ENCODE measurements at places on chromosomes 7 and 10. TPM values are rescaled to one million over a fixed set of nuclear protein-coding genes. Genes with fewer than 3 reads are reported as not detected.

GRCh38 chr7:7408001-7408770 is 127.5 kb downstream of the COL28A1 start:
- H3K36me3 ChIP-seq, result no peaks in the 10 kb centered on the region
- no peak overlapping the region for H3K4me3 ChIP-seq
- H3K27me3 ChIP-seq, result no peaks in the 10 kb centered on the region
- no peaks in the 10 kb centered on the region for H3K4me1 ChIP-seq

DNA sequence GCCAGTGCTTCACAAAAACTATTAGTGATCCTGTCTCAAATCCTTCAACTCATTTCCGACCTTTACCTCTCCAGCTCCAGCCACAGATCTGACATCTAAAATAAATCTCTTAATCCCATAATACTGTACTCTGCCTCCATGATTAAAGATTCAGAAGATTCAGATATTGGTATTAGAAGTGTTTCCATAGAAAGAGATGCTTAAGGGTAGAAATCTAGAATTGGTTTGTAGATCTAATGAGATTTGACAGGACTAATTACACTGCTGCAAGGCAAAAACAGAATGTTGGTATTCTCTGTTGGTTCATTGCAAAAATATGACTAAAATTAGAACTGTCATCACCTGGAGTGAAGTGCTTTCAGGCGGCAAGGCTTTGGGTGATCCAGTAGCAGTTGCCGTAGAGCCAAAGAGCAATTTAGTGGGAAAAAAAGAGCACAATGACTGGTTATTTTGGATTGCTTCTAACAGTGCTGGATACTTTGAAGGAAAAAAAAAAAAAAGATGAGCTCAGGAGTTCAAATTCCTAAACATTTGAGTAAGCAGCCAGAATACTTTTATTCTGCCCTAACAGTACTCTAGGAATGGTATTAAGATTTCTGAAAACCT is 940.1 kb upstream of the SORCS1 start:
- H3K27ac ChIP-seq, result no peak overlapping the region
- H3K4me1 ChIP-seq, result peaks cover 7% of the 10 kb centered on the region
- H3K27me3 ChIP-seq, result no peaks in the 10 kb centered on the region
- H3K36me3 ChIP-seq, result no peaks in the 10 kb centered on the region
- no peak overlapping the region for H3K4me3 ChIP-seq
- DNase-seq, result peak; percentile 76

Gene IDI2
- not detected for total RNA-seq

GRCh38 chr10:24953675-24954074 is 1.3 kb upstream of the PRTFDC1 start:
- no peaks in the 10 kb centered on the region for H3K27me3 ChIP-seq
- DNase-seq, result peak; percentile 76
- peak overlapping the region; percentile 69 for H3K4me3 ChIP-seq

DNA sequence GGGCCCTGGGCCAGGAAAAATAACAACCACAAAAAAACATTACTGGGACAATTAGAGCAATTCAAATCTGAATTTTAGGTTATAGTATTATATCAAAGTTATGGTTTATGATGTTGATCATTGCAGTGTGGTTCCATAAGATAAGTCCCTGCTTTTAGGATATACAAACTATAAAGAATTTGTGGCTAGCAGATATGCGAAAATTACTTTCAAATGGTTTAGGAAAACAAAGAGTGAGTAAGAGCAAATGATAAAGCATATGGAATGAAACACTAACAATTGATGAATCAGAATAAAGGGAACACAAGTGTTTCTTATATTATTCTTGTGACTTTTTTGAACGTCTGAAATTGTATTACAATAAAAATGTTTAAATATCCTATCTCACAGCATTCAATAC is 64.4 kb upstream of the HECTD2 start:
- H3K4me1 ChIP-seq, result peaks cover 47% of the 10 kb centered on the region
- H3K4me3 ChIP-seq, result no peak overlapping the region
- peak; percentile 53 for DNase-seq
- H3K27ac ChIP-seq, result no peak overlapping the region
- no peaks in the 10 kb centered on the region for H3K36me3 ChIP-seq

DNA sequence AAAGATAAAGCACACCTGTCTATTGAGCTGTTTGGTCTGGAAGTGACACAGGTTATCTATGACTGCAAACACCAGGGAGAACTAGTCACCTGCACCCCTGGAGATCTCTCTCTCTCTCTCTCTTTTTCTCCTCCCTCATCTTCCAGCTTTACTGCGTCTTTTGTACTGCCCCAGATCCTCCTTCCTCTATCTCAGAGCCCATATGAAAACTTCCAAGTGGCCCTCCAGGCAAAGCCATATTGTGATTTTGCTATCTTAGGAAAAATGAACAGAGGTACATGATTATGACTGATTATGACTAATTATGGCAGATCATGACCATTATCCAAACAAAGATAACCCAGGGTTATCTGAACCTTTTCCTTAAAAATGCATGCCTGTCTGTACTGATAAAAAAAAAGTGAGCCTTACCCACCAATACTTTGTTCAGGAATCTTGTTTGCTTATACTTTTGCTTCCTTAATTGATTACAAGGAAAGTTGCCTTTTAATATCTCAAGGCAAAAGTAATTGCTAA is 12.6 kb upstream of the EPHB6 start:
- no peak overlapping the region for H3K4me3 ChIP-seq
- no peak overlapping the region for H3K27ac ChIP-seq
- no peaks in the 10 kb centered on the region for H3K36me3 ChIP-seq
- no peaks in the 10 kb centered on the region for H3K4me1 ChIP-seq
- no peak for DNase-seq

- no peaks in the 10 kb centered on the region for H3K27me3 ChIP-seq
- H3K4me1 ChIP-seq, result peaks cover 66% of the 10 kb centered on the region
- DNase-seq, result peak; percentile 57
- no peaks in the 10 kb centered on the region for H3K36me3 ChIP-seq
- H3K4me3 ChIP-seq, result no peak overlapping the region
- 0 out of 2 replicates have a peak overlapping the region, but pooled peaks have one; percentile 3 for H3K27ac ChIP-seq
Observed at GRCh38 chr7:41994746-41995110, 242.3 kb downstream of the GLI3 start.

- no peaks in the 10 kb centered on the region for H3K36me3 ChIP-seq
- no peak overlapping the region for H3K4me3 ChIP-seq
- no peak for DNase-seq
- H3K27me3 ChIP-seq, result no peaks in the 10 kb centered on the region
Observed at GRCh38 chr7:135448753-135449152, 61.1 kb downstream of the CNOT4 start.

Gene GFRA1
- 5.0 TPM for total RNA-seq

DNA sequence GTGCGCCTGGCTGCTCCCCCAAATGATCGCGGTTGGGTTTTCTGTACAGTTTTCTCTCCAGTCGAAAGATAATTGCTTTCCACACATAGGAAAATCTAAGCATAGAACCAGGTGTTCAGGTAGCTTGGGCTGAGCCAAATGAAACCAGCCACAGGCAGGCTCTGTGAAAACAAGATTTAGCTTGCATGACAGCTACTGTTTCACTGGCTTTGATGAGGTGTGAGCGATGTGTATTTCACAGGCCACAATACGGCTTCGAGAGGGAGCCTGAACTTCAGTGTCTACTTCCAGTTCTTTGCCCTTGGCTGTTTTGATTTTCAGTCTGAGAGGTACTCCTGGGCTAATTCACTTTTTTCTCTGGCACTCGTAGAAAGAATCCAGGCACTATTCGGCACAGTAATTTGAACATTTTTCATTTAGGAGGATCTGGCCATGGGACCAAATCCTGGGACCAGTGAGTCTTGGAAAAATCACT is 110.5 kb downstream of the JCAD start:
- no peaks in the 10 kb centered on the region for H3K27me3 ChIP-seq
- peak; percentile 67 for DNase-seq
- no peaks in the 10 kb centered on the region for H3K36me3 ChIP-seq

DNA sequence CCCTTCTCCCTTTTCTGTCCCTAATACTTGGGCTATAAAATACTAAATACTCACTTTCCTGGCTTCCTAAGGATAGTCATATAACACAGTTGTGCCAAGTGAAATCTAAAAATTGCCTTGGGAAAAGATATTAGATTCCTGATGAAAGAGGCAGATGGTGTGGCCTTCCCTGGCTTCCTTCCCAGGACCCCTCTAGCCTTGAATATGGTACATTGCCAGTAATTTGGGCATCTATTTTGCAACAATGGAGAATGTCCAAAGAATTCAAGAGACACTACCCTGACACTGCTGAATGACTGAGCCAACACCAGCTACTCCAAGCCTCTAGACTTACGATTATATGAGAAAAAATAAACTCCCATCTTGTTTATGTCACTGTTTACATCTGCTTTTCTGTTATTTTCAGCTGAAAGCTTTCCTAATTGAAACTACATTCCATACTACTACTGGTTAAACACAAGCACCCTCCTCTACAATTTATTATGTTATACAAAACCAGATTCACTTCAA is 17.9 kb downstream of the COPG2 start:
- peaks cover 8% of the 10 kb centered on the region for H3K36me3 ChIP-seq
- H3K27me3 ChIP-seq, result no peaks in the 10 kb centered on the region
- H3K27ac ChIP-seq, result no peak overlapping the region
- H3K4me1 ChIP-seq, result peaks cover 6% of the 10 kb centered on the region

Gene GIMAP5
- total RNA-seq, result not detected

GRCh38 chr7:42698600-42699374 is 213.1 kb downstream of the C7orf25 start:
- peaks cover 14% of the 10 kb centered on the region for H3K27me3 ChIP-seq
- H3K27ac ChIP-seq, result no peak overlapping the region
- H3K4me1 ChIP-seq, result no peaks in the 10 kb centered on the region
- DNase-seq, result no peak
- no peaks in the 10 kb centered on the region for H3K36me3 ChIP-seq

Gene NOS3
- 0.32 TPM for total RNA-seq

Gene COL26A1
- total RNA-seq, result 1.6 TPM

DNA sequence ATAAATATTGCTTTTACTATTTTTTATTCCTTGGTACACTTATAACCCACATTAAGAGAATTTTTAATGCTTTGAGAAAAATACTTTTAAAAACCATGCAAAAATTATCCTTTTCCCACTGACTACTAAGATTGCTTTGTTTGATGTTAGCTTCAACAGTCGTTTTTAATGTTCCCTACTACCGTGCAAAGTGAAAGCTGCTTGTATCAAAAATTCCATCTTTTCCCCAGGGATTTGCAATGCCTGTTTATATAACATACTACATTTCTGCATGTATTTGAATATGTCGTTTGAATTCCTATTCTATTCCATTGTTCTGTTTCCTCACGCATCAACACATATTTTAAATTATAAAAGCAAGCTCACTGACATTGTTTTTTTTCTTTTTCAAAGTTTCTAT is 54.4 kb downstream of the TFPI2 start:
- peaks cover 17% of the 10 kb centered on the region for H3K4me1 ChIP-seq
- DNase-seq, result peak; percentile 20
- H3K4me3 ChIP-seq, result no peak overlapping the region
- H3K27me3 ChIP-seq, result no peaks in the 10 kb centered on the region

- no peak overlapping the region for H3K4me3 ChIP-seq
- H3K36me3 ChIP-seq, result no peaks in the 10 kb centered on the region
- H3K27ac ChIP-seq, result no peak overlapping the region
- no peaks in the 10 kb centered on the region for H3K27me3 ChIP-seq
- no peak for DNase-seq
- H3K4me1 ChIP-seq, result no peaks in the 10 kb centered on the region
Observed at GRCh38 chr10:124144536-124144935, 51.1 kb upstream of the CHST15 start.

DNA sequence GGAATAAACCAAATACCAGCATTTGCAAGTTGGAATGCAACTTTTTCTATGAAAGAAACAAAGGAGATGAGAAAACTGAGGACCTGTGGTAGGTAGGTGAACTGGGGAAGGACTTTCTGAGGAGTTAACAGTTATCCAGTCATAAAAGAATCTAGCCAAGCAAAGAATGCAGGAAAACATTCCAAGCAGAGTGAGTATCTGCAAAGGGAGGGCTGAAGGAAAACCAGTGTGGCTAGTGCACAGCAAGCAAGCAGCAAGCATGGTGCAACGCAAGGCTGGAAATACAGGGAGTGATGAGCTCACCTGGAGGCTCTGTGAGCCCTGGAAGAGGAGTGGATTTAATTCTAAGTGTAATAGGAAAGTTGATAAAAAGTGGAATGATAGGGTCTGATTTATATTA is 44.0 kb downstream of the RTKN2 start:
- no peaks in the 10 kb centered on the region for H3K36me3 ChIP-seq
- no peaks in the 10 kb centered on the region for H3K27me3 ChIP-seq
- peak; percentile 59 for DNase-seq
- peaks cover 9% of the 10 kb centered on the region for H3K4me1 ChIP-seq
- no peak overlapping the region for H3K27ac ChIP-seq
- no peak overlapping the region for H3K4me3 ChIP-seq

GRCh38 chr7:149751043-149751775 is 22.2 kb downstream of the ZNF467 start:
- no peaks in the 10 kb centered on the region for H3K4me1 ChIP-seq
- H3K27ac ChIP-seq, result no peak overlapping the region
- H3K36me3 ChIP-seq, result no peaks in the 10 kb centered on the region

Gene NME8
- total RNA-seq, result not detected

Gene LRMDA
- 0.13 TPM for total RNA-seq

DNA sequence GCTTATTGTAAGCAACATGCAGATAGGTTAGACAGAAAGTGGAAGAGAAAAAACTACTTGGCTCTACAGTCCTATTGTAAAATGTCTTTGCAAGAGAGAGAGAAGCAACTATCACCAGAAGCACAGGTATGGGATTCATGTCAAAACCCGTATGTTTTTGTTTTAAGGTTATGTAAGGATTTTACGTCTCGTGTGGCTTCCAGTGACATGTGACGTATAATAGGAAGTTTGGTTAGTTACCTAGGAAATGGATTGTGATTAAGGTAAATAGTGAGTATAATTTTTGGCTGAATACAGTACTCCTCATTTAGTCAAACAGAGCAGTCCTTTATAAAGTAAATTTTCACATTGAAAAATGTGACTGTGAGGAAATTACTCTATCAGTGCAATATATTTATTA is 62.0 kb downstream of the PHF14 start:
- peaks cover 19% of the 10 kb centered on the region for H3K36me3 ChIP-seq
- DNase-seq, result no peak
- H3K4me3 ChIP-seq, result no peak overlapping the region
- H3K4me1 ChIP-seq, result no peaks in the 10 kb centered on the region
- H3K27ac ChIP-seq, result no peak overlapping the region

Gene CYP51A1
- total RNA-seq, result 67.8 TPM

DNA sequence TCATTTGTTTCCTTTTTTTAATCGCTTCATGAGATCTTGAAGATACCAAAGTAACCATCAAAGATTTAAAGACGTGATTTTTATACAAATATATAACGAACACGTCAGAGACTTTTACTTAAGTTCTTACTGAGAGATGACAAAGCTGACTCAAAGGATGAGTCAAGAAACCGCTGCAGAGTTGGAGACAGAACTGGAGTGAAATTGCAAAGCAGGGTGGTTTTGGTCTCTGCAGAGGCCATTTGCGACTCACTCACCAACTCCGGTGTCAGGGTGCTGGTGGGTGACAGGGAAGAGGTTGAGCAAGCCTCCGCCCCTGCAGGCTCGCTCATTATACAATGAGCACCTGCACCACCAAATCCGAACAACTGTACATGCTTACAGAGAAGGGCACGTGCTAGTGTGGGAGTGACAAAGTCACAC is 75.2 kb downstream of the DNAJB6 start:
- H3K27ac ChIP-seq, result peak overlapping the region; percentile 74
- peak; percentile 96 for DNase-seq
- H3K36me3 ChIP-seq, result peaks cover 7% of the 10 kb centered on the region
- H3K4me1 ChIP-seq, result peaks cover 11% of the 10 kb centered on the region
- no peaks in the 10 kb centered on the region for H3K27me3 ChIP-seq
- no peak overlapping the region for H3K4me3 ChIP-seq

- no peak for DNase-seq
- H3K27ac ChIP-seq, result peak overlapping the region; percentile 83
- H3K36me3 ChIP-seq, result no peaks in the 10 kb centered on the region
- peak overlapping the region; percentile 66 for H3K4me3 ChIP-seq
Observed at GRCh38 chr7:105269397-105269796, 119.3 kb downstream of the SRPK2 start.

Measured in GM23248 (cell line).